Ovary (tissue), 10 donors: ENCODE measurements at places on chromosomes 1 and 21. TPM values are rescaled to one million over a fixed set of nuclear protein-coding genes. Genes with fewer than 3 reads are reported as not detected.
A peak's percentile ranks its signal among the peaks of the same experiment; 100 is the strongest.

DNA sequence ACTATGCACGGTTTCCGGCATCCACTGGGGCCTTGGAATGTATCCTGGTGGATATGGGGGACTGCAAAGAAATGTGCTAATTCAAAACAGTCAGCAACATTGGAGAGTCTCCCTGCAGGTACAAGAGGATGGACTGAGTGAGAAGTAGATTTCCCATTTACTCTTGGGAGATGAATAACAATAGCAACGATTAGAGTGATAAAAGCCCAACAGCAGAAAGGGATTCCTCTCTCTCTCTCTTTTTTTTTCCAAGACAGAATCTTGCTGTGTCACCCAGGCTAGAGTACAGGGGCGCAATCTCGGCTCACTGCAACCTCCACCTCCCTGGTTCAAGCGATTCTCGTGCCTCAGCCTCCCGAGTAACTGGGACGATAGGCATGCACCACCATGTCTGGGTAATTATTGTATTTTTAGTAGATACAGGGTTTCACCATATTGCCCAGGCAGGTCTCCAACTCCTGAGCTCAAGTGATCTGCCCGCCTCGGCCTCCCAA, 5.0 kb upstream of the SHCBP1L start:
- DNase-seq, result no peak

DNA sequence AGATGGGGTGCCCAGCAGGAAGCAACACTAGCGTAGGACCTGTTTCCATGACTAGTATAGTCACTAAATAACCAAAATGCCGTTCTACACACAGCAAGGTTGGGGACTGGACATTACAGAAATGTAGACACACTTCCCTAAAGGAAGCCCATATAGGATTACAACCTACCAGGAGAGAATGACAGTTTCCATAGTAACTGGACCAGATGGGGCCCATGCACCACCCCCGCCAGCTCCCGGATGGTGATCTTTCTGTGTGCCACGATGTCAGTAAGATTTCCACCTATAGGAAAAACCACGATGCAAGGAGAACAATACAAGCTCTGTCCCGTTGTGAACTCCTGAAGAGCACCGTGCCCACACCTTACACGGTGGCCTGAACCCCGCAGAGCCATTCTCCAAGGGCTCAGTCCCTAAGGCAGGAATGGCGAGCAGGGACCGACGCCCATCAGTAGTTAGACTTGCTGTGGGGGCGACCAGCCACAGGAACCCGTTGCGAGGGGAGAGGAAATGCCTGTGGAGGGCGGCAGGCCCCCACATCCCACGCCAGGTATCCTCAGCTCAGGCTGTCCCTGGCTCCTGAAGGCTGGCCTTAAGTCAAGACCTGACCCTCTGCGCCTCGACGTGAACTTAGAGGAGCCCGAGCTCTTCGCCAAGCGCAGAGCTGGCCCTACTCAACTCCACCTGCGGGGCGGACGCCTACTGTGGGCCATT, 13.6 kb upstream of the CEP85 start:
- DNase-seq, result no peak

DNA sequence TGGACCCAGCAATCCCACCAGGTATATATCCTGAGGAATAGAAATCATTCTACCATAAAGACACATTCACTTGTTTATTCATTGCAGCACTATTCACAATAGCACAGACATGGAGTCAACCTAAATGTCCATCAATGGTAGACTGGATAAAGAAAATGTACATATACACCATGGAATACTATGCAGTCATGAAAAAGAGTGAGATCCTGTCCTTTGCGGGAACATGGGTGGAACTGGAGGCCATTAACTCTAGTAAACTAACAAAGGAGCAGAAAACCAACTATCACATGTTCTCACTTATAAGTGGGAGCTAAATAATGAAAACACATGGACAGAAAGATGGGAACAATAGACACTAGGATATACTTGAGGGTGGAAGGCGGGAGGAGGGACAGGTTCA, 36.1 kb upstream of the PRKACB start:
- DNase-seq, result no peak

DNA sequence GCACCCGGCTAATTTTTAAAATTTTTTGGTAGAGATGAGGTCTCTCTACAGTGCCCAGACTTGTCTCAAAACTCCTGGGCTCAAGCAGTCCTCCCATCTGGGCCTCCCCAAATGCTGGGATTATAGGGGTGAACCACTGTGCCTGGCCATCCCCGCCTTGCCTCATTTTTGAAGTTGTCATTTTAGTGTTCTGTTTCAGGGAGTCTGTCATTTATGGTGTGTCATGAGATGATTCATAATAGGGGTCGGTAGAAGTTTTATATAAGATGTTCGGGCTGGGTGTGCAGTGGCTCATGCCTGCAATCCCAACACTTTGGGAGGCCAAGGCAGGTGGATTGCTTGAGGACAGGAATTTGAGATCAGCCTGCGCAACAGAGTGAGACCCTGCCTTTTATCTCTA, 8.5 kb downstream of the PRCC start:
- DNase-seq, result no peak

GRCh38 chr1:34164771-34165391, at the start of gene CSMD2:
Gene CSMD2, minus strand, starts transcription at chr1:34165230. Its CDS starts 133 bp downstream, at chr1:34165097.
- no peak for DNase-seq

DNA sequence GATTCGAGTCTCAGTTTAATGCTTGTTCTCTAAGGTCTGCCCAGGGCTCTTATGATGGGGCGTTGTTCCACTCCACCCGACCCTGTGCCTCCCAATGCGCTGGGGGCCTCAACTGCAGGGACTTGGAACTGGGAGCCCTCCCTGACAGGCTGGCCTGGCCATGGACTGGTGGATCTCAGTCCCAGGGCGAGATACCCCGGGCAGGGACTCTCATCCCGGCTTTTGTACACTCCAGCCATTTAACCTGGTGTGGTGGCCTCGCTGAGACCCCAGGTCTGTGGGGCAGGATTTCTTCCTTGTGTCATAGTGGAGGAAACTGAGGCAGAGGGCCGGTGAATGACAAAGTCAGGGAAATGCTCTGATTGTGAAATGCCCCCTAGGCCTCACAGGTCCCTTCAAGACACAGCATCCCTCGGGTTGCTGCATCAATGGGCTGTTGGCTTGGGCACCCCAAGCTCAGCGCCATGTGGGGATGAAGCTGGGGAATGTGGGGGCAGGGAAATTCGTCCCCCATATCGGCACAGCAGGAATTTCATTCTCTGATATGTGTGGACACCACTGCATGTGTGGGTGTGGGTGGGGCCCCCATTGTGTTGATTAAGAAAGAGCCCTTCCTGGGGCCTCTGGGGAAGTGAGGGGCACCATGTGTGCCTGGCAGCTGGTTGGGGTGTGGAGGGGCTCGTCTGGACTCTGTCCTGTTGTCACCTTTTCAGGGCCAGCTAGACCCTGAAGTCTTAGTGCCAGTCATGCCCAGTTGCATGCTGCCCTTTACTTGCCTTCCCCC, 19.9 kb upstream of the ZNF678 start:
- peak; percentile 13 for DNase-seq

- no peak for DNase-seq
Measured at GRCh38 chr21:34510148-34511142, 1.6 kb downstream of the KCNE1 start.

GRCh38 chr1:1754051-1754815, 24.0 kb downstream of the NADK start:
- DNase-seq, result no peak

- no peak for DNase-seq
Measured at GRCh38 chr21:43817157-43818086, 28.0 kb downstream of the RRP1 start.

FABP3 gene
- polyA plus RNA-seq, result 20.0 TPM
